ENCODE measurements at places on chromosomes 12 and 14.
A peak's percentile ranks its signal among the peaks of the same experiment; 100 is the strongest.

DNA sequence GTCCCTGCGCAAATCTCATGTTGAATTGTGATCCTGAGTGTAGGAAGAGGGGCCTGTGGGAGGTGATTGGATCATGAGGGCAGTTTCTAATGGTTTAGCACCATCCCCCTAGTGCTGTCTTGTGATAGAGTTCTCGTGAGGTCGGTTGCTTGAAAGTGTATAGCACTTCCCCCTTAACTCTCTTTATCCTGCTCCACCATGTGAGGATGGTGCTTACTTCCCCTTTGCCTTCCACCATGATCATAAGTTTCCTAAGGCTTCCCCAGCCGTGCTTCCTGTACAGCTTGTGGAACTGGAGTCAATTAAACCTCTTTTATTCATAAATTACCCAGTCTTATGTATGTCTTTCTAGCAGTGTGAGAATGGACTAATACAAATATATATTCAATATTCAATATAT is 303.7 kb upstream of the SEL1L start:
- DNase-seq = no peak

- no peak for DNase-seq
Measured at GRCh38 chr12:25529738-25530137, 23.3 kb downstream of the LMNTD1 start.

DNA sequence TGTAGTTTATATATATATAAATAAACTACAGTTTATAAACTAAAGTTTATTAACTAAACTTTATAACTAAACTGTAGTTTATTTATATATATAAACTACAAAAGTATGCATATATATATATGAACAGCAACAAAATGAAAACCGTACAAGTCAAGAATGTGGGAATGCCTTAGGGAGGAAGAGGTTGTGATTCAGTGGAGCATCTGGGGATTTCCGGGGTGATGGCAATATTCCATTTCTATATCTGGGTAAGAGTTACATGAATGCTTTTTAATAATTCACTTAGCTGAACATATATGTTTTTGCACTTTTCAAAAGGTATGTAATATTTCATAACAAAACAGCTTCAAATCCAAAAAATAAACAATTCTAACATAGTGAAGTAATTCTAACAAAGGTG is 30.1 kb upstream of the CAND1 start:
- no peak for DNase-seq

- no peak for DNase-seq
Measured at GRCh38 chr12:50951112-50951511, 1.2 kb upstream of the HIGD1C start.

DNA sequence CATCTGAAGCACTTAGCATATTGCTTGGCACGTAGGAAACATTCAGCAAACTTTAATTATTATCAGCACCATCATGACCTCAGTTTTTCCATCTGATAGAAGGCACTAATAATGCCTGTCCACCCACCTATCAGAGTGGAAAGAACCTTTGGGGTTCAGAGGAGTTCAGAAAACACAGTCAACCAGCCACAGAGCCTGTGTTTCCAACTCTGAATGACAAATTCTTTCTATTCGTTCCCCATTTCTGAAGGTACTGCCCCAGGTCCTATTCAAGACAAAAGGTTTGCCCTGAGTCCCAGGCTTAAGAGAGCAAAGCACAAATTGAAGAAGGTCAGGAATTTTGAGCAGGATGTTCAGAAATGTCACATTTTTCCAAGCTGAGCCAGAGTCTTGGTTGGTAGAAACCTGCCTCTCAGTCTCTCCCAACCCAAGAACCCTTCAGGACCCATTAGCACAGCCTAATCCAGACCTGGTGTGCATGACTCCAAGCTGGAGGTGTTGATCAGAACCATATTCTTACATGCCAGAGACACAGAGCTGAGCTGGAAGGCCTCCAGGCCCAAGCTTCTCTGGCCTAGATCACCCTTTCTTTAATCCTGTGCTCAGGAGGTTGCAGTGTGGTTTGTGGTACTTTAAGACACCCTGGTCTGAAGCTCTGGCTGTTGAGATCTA is 114.4 kb downstream of the TBX5 start:
- DNase-seq = no peak

DNA sequence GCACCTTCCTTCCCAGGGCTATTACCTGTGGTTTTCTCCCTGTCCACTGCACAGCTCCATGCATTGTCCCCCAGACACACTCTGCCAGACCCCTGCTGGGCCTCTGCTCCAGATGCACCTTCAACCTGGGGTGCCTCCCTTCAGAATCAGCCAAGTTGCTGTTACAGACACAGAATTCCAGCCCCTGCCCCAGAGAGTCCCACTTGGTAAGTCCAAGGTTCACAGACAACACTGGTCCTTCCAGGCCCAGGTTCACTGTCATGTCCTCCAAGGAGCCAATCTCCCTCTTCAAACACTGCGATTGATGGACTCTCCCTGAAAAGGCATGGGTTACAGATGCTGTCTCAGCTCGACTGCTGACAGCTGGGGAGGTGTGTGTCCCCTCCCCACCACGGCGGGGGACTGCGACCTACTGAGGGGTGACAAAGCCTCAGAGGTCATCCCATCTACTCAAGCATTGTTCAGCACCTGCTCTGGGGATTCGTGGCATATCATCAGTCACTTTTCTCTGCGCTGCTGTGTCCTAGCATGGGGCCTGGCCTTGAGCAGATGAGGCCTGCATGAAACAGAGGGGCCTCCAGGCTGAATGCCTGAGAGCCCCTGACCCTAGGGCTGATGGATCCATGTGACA is 24.3 kb downstream of the CALM1 start:
- no peak for DNase-seq

DNA sequence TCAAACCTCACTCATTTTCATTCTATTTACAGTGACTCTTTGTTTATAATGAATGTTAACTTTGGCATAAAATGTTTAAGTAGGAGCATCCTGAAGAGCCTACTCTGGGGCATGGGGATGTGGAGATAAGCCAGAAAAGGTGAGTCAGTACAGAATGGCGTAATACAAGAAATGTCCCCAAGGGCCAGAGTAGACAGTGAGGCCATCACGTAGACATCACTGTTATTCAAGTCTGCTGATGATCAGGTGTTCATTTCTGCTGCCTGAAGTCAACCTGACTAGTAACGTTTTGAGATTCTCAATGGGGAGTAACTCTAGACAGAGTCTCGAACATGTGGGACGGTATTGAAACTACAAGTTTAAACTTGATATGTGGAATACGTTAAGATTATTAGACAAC is 47.6 kb upstream of the PKP2 start:
- no peak for DNase-seq

DNA sequence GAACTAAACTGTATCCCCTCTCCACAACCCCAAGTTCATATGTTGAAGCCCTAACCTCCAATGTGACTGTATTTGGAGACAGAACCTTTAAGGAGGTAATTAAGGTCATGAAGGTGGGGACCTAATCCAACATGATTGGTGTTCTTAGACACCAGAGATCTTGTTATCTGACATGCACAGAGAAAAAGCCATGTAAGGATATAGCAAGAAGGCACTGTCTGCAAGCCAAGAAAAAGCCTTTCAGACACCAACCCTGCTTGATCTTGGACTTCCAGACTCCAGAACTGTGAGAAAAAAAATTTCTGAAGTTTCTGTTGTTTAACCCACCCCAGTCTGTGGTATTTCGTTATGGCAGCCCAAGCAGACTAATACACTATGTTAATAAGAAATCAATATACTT is 62.2 kb upstream of the CFL2 start:
- no peak for DNase-seq

- no peak for DNase-seq
Measured at GRCh38 chr12:56728139-56728861, 3.2 kb upstream of the NACA start.

DNA sequence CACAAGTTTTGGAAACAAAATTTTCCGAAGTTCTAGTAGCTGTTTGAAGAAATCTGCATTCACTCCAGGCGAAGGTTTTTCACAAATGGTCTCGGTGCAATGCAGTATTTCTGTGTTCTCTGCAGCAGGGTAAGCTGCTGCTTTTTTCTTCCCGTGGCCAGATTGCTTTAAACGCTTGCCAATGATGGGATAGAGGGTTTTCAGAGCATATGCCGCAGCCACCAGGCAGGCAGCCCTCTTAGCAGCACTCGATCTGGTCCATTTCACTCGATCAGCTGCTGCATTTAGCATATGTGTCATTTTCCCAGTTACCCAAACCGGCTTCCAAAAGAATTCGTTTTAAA is 315 bp downstream of the ABCD2 start:
- no peak for DNase-seq

DNA sequence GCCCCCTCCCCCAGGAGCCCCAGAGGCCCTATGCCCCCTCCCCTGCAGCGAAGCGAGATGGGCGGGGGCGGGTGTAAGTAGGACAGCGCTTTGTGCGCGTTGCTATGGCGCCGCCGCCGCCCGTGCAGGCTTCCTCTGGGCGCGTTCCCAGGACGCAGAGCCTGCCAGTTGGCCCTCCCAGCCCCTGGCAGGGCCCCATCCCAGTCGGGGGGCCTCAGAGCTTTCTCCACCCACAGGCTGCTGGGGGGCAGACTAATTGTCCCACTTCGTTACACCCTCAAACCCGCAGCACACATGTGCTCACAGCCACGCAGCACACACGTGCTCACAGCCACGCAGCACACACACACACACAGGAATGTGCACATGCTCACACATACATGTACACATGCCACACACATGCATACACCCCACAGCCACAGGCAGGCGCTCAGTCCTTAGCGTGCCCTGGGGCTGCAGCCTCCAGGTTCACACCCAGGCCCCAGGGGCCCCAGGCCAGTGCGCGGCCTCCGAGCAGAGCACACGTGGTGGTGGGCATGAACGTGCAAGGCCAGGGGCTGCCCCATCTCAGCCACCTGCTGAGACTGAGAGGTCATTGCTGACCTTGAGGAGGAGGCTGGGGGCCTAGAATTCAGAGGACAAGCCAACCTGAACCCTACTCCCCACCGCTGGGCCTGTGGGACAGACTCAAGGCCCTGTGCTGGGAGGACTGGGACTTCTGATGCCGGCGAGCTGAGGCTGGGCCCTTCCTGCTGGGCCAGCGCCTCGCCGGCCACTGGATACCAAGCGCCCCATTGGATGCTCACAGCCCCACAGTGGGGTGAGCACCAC is 15.6 kb downstream of the TRMT61A start:
- DNase-seq = no peak

GRCh38 chr12:101813117-101813516 is 17.6 kb downstream of the GNPTAB start:
- DNase-seq = no peak

- no peak for DNase-seq
Measured at GRCh38 chr12:94089891-94090290, 58.5 kb upstream of the PLXNC1 start.

GRCh38 chr12:41536813-41537490 is 348.8 kb downstream of the PDZRN4 start:
- no peak for DNase-seq

DNA sequence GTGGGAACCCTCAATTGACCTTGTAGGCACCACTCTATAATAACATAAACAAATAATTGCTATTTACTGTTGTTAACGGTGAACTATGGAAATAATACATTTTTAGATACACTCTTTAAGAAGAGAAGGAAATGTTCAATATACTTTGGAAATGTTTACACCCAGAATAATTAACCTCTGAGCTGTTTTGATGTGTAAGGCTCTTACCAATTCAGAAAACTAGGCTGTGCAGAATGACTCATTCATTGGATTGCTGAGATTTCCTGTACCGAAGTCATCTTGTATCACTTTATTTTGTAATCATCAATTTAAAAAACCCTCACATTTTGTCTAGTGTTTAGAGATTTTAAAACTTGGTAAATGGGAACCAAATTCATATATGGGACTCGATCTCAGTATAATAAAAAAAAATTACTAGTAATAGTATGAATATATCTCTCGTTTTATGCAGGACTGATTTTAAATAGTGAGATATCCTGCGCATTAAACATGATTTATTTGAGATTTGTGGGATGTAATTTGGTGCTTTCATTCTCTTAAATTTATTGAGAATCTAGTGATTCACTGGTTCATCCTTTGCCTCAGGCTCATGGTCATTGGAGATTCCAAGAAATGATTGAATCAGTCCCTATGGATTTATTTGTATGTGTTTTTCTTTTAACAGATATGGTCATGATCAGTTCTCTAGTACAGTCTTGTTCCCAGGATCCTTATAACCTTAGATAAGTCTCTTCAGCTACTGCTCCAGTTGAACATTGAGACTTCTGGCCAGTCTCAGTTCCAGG is 3.9 kb downstream of the SAMD4A start:
- DNase-seq = no peak

GRCh38 chr14:24863968-24864684 is 185.8 kb downstream of the STXBP6 start:
- DNase-seq = no peak

GRCh38 chr14:69012256-69012953 is 33.3 kb upstream of the ACTN1 start:
- DNase-seq = no peak

GRCh38 chr14:72275242-72275641 is 343.0 kb downstream of the RGS6 start:
- DNase-seq = no peak

GRCh38 chr14:51834240-51834639 is 26.2 kb upstream of the GNG2 start:
- peak; percentile 30 for DNase-seq

DNA sequence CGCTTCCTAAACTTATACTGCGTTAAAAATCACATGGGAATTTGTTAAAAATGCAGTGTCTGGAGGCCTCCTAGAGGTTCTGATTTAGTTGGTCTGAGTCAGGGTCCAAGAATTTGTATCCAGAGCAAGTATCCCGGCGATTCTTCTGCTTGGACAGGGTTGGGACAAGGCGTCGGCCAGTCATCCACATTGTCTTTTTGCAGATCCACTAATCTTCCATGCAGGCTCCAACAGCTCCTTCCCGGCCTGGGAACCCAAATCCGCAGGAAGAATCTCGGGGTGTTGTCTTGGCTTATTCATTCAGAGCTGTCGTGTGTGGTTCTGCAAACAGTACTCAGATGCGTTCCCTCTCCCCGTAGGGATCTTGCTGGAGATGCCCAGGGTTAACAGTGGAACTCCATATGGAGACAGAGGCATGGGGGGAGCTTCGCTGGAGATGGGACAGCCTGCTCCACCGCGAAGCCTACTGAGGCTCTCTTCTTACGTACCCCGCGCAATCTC is 25.3 kb downstream of the GPRC5D start:
- no peak for DNase-seq

- DNase-seq = no peak
Measured at GRCh38 chr12:94900496-94900895, 103.0 kb downstream of the NDUFA12 start.

DNA sequence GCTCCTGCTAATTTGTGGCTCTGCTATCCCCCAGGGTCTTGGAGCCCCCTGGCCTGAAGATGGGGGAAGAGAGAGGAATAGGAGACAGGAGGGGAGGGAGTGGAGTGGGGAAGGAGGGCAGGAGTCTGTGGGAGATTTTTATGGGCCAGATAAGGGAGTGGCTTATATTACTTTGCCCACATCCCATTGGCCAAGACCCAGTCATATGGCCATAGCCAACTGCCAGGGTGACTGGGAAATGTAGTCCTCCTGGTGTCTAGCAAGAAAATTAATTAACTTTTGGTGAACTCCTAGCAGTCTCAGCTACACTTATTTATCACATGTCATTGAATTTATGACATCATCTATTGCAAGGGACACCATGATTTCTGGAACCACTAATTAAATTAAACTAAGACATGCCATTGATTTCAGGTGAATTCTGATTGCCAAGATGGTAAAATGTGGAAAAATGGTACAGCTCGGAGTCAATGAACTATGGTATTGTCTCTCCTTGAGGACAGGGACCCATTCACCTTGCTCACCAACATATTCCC is 50.3 kb downstream of the ESRRB start:
- no peak for DNase-seq

GRCh38 chr12:4287325-4288211 is 14.0 kb downstream of the CCND2 start:
- no peak for DNase-seq

GRCh38 chr12:31018106-31018789 is 55.4 kb upstream of the DDX11 start:
- DNase-seq = no peak

GRCh38 chr12:77847060-77847541 is 16.4 kb downstream of the NAV3 start:
- no peak for DNase-seq
